ENCODE measurements at places on chromosomes 3 and 15. TPM values are rescaled to one million over a fixed set of nuclear protein-coding genes. Genes with fewer than 3 reads are reported as not detected.

The DNAH12 gene
- total RNA-seq = 0.27 TPM

GRCh38 chr3:122587572-122587971, 10.1 kb downstream of the PARP15 start:
- DNase-seq = no peak

The BFSP2 gene
- not detected for total RNA-seq

GRCh38 chr15:42120285-42120684, 25.9 kb upstream of the PLA2G4D start:
- no peak for DNase-seq

GRCh38 chr3:62795978-62796657, 79.1 kb downstream of the CADPS start:
- no peak for DNase-seq

- DNase-seq = no peak
These were observed 150.2 kb downstream of the IMPG2 start for GRCh38 chr3:101170062-101170771.

GRCh38 chr3:180036092-180036670, 556 bp downstream of the PEX5L start:
- no peak for DNase-seq

The CRTAP gene
- total RNA-seq = 21.7 TPM

- no peak for DNase-seq
These were observed 27.5 kb downstream of the SQOR start for GRCh38 chr15:45662375-45662774.

The HRG gene
- not detected for total RNA-seq
